Activated naive CD4-positive, alpha-beta T cell treated with anti-CD3 and anti-CD28 coated beads, Interleukin-2, amount 50 U/mL, for 16 hours (primary cell): ENCODE measurements at places on chromosomes 3 and 15.

- DNase-seq = peak; percentile 77
Measured at GRCh38 chr15:25850154-25851111, 12.7 kb downstream of the ATP10A start.

- DNase-seq = peak; percentile 17
Measured at GRCh38 chr3:28667646-28668621, 319.3 kb upstream of the AZI2 start.

- no peak for DNase-seq
Measured at GRCh38 chr3:3031326-3031725, 78.8 kb downstream of the IL5RA start.

GRCh38 chr15:65004993-65005392, 15.3 kb upstream of the SPG21 start:
- DNase-seq = no peak

- DNase-seq = no peak
Measured at GRCh38 chr3:64141476-64141875, 83.8 kb downstream of the PRICKLE2 start.

GRCh38 chr15:80317389-80318182, 65.6 kb upstream of the CTXND1 start:
- DNase-seq = no peak

DNA sequence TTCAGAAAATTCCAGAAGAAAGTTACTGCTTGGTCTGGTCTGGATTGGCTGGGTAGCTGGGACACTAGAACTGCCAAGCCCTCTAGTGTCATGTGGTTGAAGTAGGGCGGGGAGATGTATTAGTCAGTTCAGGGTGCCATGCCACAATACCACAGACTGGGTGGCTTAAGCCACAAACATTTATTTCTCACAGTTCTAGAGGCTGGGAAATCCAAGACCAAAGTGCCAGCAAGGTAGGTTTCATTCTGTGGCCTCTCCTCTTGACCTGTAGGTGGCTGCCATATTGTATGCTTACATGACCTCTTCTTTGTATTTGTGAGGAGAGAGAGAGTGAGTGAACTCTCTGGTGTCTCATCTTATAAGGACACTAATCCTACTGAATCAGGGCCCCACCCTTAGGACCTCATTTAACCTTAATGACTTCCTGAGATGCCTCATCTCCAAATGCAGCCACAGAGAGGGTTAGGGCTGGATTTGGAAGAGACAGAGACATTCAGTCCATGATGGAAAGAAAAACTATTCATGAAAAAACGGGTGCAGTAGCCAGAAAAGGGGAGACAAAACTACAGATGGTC, 18.1 kb upstream of the ZSCAN2 start:
- no peak for DNase-seq

GRCh38 chr3:99356696-99357095, 281.7 kb upstream of the COL8A1 start:
- DNase-seq = no peak

- no peak for DNase-seq
Measured at GRCh38 chr15:84967380-84967779, 14.3 kb upstream of the PDE8A start.

DNA sequence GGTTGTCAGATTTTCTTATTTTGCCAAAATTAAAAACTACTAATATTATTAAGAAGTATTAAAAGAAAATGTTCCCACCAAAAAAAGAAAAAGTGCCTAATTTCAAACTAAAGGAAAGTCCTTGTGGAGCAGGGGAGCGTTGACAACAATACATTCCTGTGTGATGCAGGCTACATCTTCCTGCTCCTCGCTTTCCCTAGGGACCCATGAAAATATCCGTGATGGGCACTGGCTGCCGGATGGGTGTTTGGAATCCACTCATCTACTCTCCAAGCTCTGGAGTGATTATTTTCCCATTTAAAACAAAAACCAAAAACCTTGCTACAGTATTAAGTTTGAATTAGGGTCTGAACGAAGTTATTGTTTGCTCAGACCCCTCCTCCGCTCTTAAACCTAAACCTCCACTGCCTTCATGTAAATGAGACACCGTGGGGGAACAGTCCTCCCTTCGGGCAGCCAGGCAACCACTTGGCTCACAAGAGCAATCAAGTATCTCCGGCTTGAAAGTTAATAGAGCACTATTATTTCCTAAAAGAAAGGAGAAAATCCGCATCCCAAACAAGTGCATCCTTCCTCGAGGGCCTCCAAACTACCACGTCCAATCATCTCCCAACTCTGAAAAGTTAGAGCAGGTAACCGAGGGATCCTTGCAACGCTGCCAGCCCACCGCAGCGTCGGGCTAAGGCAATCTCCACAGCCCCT, 1.5 kb downstream of the ITGB5 start:
- DNase-seq = no peak

DNA sequence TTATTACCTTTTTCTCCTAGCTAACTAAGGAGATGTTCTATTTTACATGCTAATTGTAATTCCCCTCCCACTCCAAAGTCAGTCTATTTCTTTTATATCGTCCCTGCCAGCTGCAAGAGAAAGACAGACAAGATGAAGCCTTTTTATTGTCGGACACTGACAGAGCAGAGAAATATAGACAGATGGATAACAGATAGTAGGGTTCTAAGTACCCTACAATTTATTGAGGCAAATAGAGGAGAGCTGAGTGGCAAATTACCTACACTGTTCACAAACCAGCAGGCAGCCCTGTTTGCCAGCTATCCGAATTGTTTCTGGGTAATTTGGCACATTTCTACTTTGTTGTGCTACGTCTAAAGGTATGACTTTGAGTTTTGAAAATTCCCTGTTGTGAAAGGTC, 392.3 kb upstream of the ZNF717 start:
- no peak for DNase-seq

- no peak for DNase-seq
Measured at GRCh38 chr3:17602126-17602525, 140.3 kb downstream of the TBC1D5 start.

GRCh38 chr3:6862880-6863195, 1.9 kb downstream of the GRM7 start:
- DNase-seq = no peak

- no peak for DNase-seq
Measured at GRCh38 chr3:15844889-15845288, 47.1 kb upstream of the ANKRD28 start.

- no peak for DNase-seq
Measured at GRCh38 chr3:158465074-158465473, 105.9 kb upstream of the MLF1 start.

DNA sequence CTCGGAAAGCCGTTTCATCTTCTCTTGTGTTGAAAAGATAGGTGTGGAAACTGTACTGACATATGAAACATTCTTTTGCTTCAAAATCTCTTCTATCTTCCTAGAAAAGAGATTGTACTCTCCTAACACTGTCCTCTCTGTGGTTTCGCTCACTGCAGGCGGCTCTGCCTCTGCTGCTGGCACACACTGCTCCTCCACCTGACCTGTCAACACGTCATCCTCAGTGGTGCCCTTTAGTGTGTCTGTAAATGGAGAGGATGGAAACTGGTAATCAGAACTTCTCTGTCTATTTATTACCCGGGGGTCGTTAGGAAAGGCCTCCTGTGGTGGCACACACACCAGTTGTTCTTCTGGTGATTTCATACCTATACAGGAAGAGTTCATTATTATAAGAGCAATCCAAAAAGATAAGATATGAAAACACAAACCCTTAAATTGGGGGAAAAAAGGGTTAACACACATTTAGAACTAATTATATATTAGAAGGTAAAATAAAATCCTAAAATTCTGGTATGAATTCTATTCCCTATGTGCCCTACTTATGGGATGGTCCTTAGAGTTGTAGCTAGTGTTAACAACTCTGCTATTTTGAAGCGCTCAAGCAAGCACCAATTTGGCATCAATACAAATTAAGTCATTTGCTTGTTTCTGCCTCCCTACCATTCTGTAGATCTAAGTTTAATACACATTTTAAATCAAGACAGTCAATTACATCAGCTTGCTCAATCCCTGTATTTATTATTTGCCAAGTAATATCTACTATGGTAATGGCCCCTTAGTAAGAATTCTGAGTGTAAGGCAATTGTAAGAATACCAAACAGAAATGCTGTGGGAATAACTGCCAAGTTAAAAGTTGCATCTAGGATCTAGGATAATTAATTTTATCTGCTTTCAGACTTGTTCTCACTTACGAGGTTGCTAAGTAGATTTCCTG, 49.2 kb downstream of the TASOR start:
- no peak for DNase-seq

DNA sequence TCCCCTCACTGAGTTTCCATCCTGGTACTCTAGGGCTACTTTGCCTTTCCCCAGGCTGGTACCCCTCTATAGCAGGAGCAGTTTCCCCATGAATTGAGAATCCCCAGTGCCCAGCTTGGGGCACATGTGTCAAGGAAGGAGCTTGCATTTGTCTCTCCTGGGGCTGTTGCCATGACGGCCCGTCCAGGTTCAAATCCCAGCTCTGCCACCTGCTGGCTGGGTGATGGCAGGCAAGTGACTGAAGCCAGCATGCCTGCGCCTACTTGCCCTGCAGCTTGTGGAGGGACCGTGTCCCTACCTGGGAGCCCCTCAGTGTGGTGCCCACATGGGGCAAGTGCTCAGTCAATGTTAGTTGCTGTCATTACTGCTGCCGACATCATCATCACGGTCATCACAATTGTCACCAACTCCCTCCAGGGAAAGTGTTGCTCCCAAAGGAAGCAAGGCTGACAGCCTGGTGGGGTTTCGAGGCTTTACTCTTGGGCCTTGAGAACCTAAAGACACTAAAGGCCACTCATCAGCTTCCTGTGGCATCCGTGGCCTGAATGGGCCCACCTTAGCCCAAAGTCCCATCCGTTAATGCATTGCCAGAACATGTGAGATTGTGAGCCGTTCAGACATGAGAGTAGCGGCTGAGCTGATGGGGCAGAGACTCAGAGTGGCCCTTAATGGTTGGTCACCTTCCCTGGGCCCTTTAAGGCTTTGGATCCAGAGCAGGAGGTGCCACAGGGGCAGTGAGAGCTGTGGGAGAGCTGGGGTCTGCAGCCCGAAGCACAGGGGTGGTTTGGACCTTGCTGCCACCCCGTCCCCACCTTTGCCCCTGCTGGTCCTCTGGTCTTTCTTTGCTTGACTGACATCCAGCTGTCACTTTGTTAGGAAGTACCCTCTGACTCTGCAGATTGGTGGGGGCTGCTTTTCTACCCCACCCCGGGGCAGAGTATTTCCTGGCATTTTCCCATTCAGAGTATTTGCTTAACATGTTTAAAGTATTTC, 144.4 kb downstream of the DNAJB8 start:
- peak; percentile 57 for DNase-seq

GRCh38 chr3:38327335-38328009, 19.1 kb upstream of the XYLB start:
- no peak for DNase-seq

DNA sequence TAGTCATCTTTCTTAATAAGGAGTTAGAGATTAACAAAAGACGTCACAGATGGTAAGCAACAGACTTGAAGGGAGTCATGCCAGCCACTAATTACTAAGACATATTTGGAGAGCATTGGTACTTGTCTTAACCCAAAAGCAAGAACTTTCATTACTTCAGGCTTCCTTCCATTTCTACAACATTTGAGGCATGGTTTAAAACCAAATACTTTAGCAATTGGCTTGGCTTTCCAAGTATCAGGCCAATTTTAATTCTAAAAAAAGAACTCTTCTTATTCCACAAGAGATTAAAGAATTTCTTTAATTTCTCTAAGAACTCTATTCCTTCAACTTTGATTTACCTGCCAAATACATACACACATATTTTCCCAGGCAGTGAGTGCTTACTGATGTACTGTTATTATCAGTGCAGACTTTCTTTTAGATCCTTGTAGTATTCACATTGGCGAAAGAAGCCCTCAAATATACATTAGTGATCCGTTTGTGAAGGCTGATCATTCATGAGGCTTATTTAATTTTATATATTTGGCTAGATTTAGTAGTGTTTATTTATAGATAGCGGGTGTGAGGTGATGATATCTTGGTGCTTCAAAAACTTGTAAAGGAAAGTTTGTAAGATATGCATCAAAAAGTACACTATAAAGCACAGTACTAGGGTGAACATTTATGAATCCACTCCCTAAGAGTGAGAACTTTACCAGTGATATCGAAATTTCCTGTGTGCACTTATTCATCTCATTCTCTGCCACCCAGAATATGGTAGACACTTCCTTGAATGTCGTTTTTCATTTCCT, 229.2 kb downstream of the MFSD1 start:
- no peak for DNase-seq

- DNase-seq = no peak
Measured at GRCh38 chr3:1007866-1008265, 85.0 kb upstream of the CNTN6 start.

DNA sequence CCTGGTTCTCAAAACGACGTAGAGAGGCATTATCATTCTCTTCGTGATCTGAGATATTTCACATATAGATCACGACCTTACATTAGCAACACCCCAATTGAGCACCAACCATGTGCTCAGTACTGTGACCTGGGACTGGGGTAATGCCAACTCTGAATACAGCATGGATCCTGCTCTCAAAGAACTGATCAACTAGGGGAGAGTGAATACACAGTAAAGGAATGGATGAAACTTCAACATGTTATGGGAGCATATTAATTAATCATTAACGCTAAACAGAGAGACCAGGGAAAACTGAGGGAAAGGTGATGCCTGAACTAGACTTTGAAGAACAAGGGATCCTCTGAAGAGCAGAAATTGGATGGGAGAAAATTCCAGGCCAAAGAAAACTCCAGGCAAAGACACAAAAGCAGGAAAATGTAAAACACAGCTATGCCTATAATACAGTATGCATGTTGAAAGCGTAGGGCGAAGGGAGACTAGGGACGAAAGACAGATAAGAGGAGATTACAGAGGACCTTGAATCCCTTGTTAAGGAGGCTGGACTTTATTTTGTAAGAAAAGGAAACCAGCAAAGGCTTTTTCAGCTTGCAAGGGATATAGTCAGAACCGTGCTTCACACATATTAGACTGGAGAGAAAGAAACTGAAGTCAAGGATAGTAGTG, 105.7 kb downstream of the ANO10 start:
- no peak for DNase-seq

- no peak for DNase-seq
Measured at GRCh38 chr3:127662001-127662469, 10.7 kb upstream of the ABTB1 start.

- DNase-seq = no peak
Measured at GRCh38 chr3:197541756-197542539, 13.8 kb downstream of the BDH1 start.

- peak; percentile 21 for DNase-seq
Measured at GRCh38 chr3:5095886-5096285, 26.2 kb upstream of the ARL8B start.

- DNase-seq = no peak
Measured at GRCh38 chr3:39541917-39542329, 74.4 kb downstream of the MOBP start.

- DNase-seq = no peak
Measured at GRCh38 chr15:71342658-71343057, 227.4 kb downstream of the THSD4 start.

DNA sequence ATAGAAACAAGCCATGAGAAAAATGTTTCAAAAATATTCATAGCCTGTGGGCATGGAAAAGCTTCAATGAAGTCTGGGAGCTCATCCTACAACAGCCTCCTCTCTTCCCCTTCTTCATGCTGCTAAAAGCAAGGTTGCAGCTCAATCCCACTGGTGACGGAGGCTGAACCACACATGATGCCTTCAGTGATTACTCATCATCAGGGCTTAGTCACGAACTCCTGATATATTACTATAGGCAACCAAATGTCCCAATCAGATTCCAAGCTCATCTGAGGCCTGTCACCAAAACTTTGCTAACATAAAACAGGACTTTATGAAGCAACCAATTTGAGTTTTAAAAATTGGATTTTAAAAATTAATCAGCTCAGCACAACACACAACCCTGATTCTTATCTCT, 24.0 kb upstream of the SLC24A5 start:
- no peak for DNase-seq

GRCh38 chr3:129705274-129705673, 98.8 kb upstream of the PLXND1 start:
- DNase-seq = no peak

- no peak for DNase-seq
Measured at GRCh38 chr3:112003321-112004080, 4.8 kb downstream of the TAGLN3 start.
